ENCODE measurements at places on chromosomes 13 and 19. TPM values are rescaled to one million over a fixed set of nuclear protein-coding genes. Genes with fewer than 3 reads are reported as not detected.

- no peak for DNase-seq
These were observed 312.5 kb downstream of the DCLK1 start for GRCh38 chr13:35818633-35819067.

MAU2 gene
- 20.8 TPM for total RNA-seq

PDE4C gene
- total RNA-seq, result 1.2 TPM

MPV17L2 gene
- total RNA-seq, result 4.5 TPM

Measured in frontal cortex (tissue), 4 donors.